ENCODE measurements at places on chromosomes 5 and 9.

DNA sequence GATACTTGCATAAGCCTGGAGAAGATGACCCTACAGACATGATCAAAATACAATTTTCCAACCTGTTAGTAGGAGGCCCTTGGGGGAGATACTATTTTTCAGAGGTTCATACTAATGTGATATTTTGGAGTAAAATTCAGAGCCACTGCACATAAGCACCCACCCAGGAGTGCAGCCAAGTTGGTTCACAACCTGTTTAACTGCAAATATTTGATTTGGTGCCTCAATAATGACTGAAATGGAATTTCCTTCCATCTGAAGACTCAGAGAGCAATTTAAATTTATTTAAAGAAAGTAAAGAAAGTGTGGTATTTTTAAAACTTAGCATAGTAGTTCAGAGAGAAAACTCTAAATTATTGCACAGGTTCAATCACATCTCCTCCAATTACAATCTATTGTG lies 77.5 kb upstream of the FBN2 start:
- no peak for DNase-seq

DNA sequence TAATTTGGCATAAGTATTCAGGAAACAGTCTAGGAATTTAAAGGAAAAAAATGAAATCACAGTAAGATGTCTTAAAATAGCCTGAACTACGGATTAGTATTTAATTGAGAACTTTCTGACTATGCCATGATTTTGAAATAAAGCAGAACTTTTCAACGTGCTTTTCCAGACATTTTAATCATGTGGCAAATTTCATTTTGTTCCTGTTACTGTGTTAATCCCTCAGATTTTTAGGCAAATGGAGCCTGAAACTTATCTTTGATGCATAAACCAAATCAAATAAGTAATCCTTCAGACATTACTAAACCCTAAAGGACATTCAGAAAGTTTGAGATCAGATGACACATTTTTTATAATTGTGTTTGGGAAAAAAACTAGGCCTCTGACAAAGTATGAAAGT lies 75.7 kb downstream of the FBN2 start:
- no peak for DNase-seq

DNA sequence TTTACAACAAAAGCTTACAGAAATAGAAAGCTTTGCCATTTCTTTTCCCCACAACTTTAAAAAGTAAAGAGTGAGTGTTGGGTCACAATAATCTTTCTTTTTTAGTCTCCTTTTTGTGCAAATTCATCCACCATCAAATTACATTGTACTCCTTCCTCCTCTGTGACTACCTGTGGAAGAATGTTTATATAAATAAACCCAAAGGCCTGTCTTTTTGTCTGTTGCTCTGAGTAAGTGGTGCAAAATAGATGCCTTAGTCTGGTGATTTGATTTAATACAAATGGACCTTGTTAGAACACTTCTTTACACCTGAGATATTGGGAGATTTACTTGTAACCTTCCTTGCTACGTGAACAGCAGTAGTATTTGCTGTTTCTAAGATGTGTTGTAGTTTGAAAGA lies 53.5 kb upstream of the TAF11L2 start:
- DNase-seq: no peak

DNA sequence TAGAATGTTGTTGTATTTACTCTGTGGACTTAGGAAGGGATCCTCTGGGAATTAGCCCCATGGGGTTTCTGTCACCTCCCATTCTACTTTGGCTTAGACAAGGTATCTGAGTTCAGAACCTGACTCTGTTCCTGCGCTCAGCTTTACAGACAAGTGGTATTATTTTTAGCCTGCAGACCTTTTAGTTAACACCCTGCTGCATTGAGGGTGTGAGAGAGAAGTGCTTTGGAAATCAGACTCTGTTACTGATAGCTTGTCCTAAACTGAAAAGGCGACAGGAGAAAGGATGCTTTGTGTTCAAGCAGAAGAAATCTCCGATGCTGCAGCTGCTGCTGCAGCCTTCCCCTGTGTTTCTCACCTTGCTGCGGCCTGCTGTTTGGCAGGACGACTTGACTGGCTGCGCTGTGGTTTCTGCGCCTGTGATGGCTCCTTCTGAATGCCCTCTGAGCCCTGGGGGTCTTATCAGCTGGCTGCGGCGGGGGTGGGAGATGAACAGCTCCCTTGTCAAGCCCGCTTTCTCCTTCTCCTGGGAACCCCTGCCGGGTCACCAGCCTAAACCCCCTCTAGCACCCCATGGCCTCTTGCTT lies 61.9 kb downstream of the PGM5 start:
- no peak for DNase-seq
